ENCODE measurements at places on chromosomes 7 and 10.

DNA sequence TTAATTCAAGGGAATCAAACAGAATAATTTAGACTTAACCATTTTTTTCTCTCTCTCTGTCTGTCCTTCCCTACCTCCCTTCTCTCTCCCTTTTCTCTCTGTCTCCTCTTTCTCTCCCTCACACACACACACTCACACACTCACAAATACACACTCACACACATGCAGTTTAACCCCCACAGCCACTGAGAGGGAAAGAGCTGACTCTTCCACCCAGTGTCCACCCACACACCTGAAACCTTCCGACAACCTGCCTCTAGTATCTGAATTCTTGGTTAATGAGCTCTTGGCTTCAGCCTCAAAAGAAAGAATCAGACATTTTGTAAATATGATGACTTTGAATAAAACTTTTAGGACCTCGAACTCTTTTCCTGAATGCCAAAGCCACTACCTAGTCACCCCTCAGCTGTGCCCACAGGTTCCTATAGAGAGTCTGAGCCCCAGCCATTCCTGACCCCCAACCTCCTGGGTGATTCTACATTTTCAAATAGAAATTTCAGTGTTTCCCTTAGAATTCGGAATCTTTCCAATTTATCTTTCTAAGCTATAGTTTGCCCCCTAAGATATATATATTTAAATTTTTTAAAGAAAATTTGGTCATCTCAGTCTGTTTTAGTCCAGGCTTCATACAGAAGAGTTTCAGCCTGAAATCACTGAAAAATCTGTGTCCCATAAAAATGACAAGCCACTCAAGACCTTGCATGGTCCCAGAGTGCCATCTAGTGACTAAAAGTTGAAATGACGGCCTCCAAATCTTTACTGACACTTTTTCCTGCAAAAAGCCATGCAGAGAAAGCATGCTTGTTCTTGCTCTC is 202.8 kb downstream of the IPMK start:
- peak; percentile 65 for DNase-seq

DNA sequence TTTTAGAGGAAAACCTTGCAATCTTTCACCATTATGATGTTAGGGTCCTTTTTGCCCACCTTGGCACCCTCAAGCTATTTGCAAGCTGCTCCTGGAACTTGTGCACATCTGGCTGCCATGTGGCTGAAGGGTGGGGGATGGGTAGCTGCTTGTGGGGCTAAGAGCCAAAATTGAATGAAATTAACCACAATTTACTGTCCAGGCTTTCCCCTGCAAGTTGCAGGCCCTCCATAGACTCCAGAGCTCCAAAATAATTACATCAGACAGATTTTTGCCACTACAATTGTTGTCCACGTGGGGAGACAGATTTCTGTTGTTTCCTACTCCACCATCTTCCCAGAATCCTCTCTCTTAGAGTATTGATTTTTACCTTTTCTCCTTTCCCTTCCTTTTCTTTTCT is 19.1 kb downstream of the PI4K2A start:
- peak; percentile 22 for DNase-seq

DNA sequence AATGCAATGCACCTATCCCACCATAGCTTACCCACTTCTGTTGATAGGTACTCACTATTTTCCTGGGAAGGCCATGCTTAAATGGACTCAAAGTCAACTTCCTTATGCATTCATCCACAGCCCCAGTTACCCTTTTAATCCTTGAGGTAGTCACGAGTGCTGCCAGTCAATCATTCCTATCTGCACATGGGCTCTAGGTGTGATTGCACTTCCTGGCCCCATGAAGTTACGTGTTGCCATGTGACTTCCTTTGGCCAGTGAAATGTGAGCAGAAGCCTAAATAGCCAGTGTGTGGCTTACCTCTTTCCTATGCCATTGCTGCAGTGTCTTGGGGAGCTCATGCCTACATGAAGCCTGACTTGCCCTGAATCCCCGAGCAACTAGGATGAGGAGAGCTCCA is 23.5 kb upstream of the EIF5AL1 start:
- no peak for DNase-seq

GRCh38 chr10:12513003-12513365 is 163.6 kb downstream of the CAMK1D start:
- no peak for DNase-seq

GRCh38 chr10:7026818-7027217 is 384.0 kb downstream of the SFMBT2 start:
- no peak for DNase-seq

GRCh38 chr10:23344241-23344841 is at the start of gene C10orf67:
Gene C10orf67 (minus strand): TSS chr10:23344797. CDS start chr10:23344774, 23 bp downstream.
- DNase-seq, result peak; percentile 74

DNA sequence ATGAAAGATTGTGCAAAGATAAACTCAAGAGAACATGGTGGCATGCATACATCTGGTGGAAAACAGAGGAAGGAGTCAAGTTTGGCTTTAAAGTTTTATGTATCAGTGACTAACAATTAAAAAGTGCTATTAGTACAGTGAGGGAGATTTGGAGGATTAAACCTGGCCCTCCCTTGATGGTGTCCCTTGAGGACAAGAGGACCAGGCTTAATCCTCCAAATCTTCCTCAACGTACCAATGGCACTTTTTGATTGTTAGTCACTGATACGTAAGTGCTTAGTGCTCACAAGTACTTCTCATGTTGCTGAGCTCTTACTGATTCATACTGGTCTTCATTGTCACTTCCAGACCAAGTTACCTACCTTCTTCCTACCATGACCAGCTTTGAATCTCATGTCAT is 47.2 kb upstream of the SEMA3E start:
- no peak for DNase-seq

- no peak for DNase-seq
These were observed 35.4 kb downstream of the CPED1 start for GRCh38 chr7:121023683-121024511.

- DNase-seq, result no peak
These were observed 85.7 kb upstream of the BET1 start for GRCh38 chr7:94089806-94090205.

GRCh38 chr7:96067321-96067720 is 254.6 kb downstream of the SLC25A13 start:
- DNase-seq, result no peak

DNA sequence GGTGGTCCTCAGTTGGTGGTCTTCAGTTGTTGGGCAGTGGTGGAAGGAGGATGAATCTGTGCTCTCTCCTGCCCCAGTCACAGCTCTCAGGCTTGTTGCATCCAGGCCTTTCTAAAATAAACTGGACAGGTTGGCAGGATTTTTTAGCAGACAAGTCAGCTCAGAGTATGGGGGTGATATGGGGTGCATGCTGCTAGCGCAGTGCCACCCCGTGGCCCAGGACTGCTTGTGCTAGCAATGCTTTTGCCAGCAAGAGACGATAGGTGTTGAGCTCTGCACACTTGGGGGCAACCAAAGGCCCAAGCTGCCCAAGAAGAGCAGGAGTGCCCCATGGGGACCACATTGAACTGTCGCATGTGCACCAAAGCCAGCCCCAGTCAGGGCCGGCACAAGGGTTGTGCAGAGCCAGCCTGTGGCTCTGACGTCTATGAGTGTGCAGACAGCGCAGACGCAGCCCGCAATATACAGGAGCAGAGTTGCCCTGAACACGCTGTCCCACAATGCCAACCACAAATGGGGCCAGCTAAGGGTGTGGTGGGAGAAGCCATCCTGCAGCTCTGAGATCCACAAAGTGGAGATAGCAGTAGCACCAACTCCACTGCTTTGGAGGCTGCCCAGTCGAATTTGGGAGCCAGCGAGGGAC is 49.8 kb upstream of the PDSS1 start:
- no peak for DNase-seq

DNA sequence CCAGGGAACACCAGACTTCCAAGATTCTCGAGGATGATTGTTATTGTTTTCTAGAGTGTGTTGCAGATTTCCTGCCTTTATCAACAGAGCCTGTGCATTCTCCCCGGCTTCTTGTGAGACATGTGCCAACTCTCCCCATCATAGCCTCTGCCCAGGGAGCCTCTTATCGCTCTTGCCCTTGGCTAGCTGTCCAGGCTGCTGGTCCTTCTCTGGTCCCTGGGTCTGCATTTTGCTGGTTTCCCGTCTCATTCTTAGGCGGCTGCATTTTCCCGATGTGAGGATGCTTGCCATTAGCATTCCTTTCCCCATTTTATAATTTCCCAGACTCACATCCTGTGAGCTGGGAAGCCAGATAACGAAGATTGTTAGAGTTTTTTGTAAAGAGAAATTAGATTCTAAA is 15.2 kb downstream of the SLC13A4 start:
- DNase-seq, result no peak

DNA sequence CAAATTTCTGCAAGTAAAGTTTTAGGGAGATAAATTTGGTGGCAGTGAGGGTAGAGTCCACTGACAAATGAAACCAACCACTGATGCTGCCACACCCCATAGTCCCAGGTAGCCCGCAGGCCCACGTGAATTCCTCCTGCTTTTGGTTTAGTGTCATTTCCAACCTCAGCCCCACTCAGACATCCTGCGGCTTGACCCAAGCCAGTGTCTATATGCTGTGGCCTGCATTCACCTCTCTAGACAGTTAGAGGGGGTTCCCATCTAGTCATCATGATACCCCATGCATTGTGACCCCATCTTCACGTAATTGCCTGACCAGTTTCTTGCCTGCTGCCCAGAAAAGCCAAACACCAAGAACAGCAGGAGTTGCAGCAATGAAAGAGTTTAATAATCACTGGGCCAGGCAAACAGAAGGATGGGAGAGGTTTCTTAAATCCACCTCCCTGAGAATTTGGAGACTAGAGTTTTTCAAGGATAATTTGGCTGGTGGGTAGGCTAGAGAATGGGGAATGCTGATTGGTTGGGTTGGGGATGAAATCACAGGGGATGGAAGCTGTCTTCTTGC is 332.0 kb upstream of the GALNT17 start:
- DNase-seq, result no peak

GRCh38 chr10:87658858-87659555 is 671 bp upstream of the PAPSS2 start:
- peak; percentile 36 for DNase-seq

DNA sequence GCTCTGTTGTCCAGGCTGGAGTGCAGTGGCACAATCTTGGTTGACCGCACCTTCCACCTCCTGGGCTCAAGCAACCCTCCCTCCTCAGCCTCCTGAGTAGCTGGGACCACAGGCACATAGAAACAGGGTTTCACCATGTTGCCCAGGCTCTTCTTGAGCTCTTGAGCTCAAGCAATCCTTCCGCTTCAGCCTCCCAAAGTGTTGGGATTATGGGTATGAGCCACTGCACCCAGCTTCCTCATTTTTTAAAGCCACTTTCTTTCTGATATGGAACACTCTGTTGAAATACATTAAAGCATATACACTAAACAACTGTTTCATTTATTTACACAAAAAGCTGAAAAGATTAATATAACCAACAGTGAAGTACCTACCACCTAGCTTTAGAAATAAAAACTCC is 117.2 kb downstream of the CLEC2L start:
- DNase-seq, result no peak

- DNase-seq, result no peak
These were observed 46.9 kb downstream of the TASOR2 start for GRCh38 chr10:5731559-5731958.

- no peak for DNase-seq
These were observed 956 bp upstream of the KLHDC10 start for GRCh38 chr7:130069179-130069977.

- DNase-seq, result no peak
These were observed 285.9 kb downstream of the CELF2 start for GRCh38 chr10:11303361-11304170.

DNA sequence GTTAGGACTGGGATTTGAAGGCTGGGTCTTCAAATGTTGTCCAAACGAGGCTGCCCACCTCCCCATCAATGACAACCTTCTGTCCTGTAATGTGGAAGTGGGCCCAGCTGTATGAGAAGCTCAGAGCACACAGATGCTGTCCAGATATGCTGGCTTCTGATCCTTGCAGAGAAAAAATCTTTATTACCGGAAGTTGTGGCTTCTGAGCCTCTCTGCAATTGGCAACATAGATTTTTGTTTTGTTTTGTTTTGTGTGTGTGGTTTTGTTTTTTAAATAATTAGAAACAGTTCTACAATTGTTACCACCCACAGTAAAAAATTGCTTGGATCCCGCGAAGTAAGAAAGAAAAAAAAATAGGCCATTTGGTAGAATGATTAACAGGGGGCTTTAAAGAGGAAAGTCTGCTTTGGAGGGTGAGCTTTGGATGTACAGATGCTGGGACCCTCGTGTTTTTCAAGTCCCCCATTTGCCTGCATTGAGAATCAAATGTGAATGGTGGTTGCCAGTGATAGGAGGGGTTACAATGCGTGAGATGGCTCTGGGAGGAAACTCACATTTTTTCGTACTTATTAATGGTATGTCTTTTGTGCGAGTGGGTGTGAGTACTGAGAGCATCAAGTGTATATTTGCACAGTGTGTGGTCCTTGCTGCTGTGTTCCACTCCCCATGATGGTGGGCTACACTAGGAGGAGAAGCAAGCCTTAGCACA is 153.2 kb downstream of the TCF7L2 start:
- peak; percentile 32 for DNase-seq

DNA sequence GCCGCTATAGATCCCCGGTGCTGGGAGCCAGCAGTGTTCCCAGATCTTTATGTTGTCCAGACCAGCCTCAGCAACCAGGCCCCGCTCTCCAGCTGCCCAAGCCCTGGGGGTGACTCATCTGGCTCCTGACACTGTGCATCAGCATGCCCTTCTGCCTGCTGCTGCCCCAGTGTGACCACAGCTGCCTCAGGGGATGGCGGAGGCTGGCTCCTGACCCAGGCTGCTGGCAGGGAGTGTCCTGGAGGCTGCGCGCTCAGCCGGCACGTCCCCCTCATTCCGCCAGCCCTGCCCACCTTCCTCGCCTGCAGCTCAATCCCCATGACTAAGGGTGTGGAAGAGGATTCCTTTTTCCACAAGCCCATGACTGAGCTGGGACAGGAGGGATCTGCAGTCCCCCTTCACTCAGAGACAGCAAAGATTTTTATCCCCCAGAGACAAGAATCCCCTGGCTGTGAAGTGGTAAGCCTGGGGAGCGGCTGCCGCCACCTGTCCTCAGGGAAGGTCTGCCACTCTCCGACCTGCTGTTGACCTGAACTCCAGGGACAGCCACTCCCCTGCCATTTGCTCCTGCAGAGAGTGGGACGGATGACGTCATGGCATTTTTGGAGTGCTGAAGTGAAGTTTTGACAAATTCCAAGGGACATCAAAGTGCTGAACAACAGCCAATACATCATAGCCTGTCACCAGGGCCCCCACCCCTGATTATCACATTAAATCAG is 182.8 kb upstream of the BMPER start:
- peak; percentile 94 for DNase-seq

DNA sequence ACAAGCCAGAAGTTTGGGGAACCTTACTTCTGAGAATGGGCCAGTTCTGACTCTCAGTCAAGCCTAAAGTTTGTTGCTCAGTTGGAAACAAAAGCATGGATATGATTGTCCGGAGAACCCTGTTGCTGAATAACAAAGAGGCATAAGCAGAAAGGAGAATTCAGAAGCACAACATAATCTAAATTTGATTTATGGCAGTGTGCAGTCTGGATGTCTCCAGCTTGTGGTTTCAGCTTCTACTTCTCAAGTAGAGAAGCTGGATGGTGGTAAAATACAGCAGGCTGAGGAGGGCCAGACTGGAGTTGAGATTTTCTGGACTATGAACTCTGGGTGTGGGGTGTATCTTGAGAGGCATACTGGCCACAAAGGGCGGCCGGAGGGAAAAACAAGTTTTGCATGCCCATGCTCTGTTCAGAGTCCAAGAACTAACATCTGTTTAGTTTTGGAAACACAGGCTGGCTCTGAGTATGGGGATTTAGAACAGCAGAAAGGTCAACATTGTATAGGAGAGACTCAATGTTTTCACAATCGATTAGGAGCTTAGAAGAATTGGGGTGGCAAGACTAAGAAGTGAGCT is 592.9 kb downstream of the CNTNAP2 start:
- no peak for DNase-seq

- no peak for DNase-seq
These were observed 353.7 kb downstream of the HTR7 start for GRCh38 chr10:90504172-90504571.

GRCh38 chr7:106231856-106232490 is 52.8 kb downstream of the NAMPT start:
- DNase-seq, result no peak
